ENCODE measurements at places on chromosomes 7 and 10.

GRCh38 chr10:2592360-2593160 lies 474.8 kb upstream of the PFKP start:
- no peak for DNase-seq

DNA sequence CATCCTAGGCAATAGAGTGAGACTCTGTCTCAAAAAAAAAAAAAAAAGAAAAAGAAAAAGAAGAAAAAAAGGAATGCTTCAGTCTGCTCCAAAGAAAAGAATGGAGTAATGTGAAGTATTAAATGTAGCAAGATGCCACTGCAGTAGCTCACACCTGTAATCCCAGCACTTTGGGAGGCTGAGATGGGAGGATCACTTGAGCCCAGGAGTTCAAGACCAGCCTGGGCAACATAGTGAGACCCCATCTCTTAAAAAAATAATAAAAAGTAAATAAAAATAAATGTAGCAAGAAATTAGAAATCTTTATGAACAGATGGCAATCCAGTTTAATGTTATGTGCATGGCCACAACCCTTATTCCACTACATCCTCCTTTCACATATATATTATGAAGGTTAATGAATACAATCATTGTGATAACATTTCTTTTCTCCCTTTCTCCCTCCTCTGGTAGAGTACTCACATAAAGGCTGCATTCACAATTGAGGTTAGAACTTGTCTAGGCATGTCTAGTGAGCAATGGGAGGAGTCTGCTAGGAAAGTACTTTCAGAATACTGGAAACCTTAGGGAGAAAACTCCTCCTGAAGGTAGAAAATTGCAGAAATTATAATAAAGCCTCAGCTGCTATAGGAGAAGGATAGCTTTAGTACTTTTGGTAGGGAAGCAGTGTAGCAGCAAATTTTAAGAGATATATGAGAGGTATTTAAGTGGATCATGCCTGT lies 20.4 kb downstream of the KLLN start:
- no peak for DNase-seq

- no peak for DNase-seq
Observed at GRCh38 chr7:105642264-105642663, 61.0 kb upstream of the EFCAB10 start.

GRCh38 chr7:87512906-87513305 lies 37.4 kb upstream of the ABCB4 start:
- DNase-seq: no peak

DNA sequence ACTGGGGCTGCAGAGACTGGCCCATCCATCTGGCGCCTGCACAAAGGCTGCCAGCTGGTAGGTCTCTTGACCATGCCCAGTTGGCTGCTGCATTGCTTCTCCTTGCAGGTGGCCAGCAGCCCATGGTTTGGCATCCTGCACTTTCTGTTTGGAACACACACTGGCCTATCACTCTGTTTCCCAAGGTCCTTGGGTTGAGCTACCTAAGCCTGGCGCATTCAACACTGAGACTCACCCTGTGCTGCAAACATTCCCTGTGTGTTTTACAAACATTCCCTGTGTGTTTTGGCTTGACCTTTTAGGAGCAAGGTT lies 55.5 kb downstream of the TACR2 start:
- no peak for DNase-seq

GRCh38 chr10:69303632-69304051 lies 25.3 kb downstream of the HK1 start:
- DNase-seq: no peak

GRCh38 chr10:26543567-26544306 lies 105.6 kb downstream of the APBB1IP start:
- no peak for DNase-seq
